ENCODE measurements at places on chromosomes 7 and 10.
A peak's percentile ranks its signal among the peaks of the same experiment; 100 is the strongest.

DNA sequence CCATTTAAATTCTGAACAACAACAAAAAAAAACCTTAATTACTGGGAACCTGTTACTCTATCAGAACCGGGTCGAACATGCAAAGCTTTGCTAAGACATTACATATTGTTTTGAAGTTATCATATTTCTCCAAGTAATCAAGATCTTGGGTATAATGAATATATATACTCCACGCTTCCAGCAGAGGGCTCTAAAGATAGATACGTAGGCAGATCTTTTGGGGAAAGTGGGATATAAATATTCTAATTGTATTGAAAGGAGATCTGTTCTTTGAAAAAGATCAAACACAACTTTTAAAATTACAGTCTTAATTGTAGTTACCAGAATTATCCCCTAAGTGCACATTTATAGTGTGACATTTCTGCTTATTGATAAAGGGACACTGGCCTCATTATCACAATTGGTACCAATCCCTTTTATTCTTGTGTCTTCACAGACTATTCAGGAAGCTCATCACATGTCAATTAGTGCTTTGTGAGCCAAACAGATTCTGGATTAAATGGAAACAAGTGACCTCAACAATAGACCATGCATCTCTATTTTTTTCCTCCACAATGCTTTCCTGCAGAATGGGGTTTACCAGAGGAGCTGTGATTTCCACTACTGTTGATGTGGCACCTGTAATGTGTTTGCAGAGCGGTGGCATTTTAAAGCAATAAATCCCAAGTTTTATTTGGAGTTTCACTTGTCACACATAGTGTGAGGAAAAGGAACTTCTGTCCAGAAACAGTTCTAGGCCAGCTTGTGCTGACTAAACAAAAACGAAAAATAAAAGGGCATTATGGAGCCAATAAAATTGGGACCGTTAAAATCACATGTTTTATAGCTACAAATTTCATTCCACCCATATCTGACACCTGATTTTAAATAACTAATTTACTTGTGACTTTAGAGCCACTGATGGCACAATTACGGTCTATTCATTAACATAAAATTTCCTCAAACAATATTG, 122.4 kb downstream of the CTTNBP2 start:
- no peak for DNase-seq

DNA sequence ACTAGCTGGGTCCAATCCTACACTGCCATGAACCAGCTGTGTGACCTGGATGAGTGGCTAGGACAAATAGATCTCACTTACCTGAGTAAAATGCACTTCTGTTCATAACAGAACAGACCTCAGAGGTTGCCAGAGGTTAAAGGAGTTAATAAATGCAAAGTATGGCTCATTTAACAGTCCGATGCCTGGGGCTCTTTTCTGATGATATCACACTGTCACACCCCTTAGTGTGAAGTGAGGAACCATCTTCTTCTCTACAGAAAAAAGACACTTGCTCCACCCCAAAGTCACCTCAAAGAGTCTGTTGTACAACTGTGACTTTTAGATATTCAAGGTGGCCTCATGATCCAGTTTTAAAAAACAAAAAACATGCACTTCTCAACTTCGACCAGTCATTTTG, 21.5 kb upstream of the TARP start:
- DNase-seq, result no peak

DNA sequence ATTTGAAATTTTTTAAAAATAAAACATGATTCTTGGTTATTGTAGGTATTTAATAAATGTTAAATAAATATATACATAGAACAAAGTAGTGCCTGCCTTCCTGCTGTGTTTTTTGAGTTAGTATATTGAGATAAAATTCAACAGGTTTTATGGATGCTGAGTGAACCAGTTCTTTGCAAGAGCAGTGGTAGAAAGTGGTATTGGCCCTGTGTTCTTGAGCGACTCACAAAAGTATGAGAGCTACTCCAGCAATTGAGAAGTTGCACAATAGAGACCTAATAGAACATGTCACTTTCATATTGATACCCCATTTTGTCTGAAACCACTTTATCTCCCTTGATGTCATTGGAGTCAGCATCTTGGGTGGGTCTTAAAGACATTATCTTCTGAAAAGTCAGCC, 32.6 kb upstream of the GJD4 start:
- DNase-seq, result no peak

DNA sequence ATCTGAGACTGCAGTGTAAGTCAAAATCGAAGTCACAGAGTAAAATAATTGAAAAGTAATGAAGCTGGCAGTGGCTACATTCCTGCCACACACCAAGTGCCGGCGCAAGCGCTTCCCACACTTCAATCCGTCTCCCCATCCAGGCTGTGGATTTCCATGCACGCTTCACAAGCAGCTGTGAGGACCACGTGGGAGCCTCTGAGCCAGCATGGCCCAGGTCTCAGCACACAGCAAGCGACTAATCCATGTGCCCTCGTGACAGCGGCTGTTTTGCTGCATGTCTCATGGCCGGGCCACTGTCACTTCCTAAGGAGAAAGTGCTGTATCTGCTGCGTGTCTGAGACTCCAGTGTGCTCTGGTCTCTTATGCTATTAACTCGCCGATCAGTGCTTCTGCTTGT, 566.9 kb downstream of the DNAJB6 start:
- no peak for DNase-seq

DNA sequence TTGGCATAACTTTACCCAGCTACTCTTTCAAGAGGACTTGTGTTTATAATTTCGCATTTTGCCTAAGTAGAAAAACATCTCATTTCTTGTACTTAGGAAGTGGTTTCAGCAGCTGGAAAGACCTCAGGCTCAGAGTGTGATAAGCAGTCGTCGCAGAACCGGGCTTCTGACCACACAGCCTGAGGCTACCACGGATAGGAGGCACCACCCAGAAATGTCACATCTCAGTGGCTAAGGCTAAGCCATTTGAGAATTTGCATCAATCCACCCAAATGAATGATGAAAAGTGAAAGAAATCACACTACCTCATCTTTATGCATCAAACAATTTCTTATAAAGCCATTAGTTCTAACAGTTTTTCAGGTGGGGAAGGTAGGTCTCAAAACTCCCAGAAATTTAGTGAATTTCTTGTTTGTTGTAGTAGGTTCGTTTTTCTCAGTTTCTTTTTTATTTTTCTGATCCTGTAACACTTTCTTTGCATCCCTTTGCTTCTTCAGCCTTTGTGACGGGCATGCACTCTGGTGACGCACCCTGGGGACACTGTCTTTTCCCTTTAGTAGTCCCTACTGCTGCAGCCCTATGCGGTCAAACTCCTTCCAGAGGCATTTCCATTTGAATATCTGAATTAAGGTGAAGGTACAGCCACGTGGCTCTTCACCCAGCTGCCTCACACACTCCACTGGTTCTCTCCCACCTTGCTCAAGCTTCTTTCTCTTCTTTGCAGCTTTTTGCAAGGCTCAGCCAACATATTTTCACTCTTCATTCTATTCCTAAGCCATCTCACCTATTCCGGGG, 68.5 kb downstream of the MAP3K8 start:
- peak; percentile 26 for DNase-seq

DNA sequence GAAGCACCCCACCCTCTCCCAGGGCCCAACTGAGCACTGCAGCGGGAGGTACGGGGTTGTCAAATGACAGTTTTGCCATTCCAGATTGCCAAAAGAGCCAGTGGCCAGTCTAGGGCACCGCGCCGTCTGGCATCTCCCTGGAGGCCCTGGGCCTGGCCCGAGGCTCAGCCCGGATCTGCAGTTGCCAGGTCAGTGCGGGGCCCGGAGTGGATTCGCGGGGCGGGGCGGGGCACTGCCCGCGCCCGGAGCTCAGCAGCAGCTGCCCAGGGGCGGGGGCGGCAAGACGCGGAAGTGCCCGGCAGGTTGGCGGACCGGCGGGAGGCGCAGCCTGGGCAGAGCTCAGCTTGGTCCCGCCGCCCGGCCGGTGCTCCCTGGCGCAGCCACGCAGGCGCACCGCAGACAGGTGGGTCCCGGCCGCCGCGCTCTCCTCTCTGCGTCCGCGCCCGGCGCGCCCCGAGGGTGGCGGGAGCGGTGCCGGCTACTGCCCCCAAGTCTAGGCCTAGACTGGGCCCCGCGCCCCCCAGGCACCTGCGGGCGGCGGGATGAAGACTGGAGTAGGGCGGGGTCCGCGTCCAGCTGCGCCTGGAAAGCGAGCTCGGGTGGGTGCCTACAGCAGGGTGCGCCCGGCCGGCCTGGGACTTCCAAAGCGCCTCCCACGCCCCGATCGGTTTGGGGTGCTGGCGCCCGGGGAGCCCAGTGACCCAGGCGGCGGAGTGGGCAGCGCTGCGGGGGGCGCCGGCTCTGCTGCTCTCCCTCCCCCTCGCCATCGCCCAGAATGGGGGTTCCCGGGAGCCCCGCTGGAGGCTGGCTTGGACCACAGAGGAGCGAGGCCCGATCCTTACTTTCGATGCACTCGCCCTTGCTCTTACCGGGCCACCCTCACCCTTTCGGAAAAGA, at the start of gene IRF5:
Gene IRF5, plus strand, starts transcription at position 281 of the 897 bp plus-strand sequence. CDS start 4,155 bp downstream, outside the sequence.
- DNase-seq, result no peak

- DNase-seq, result peak; percentile 92
Measured at GRCh38 chr7:2353936-2354185, 766 bp upstream of the EIF3B start.

DNA sequence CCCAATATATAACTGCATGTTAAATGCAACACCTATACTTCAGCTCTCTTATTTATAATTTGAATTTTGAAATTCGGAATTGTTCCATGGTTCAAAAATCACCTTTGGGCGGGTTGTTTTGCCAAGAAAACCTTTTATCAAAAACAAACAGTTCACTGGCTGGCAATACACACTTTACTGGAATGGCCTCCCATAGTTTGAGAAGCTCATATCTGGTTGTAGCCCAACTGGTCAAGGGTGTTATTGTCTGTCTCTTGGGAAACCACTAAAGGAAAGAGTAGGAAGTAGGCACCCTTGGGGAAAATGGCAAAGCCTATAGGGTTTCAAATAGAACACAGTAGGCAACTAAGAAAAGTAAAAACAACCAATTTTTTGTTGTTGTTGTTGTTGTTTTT, 117.9 kb downstream of the HIPK2 start:
- no peak for DNase-seq

DNA sequence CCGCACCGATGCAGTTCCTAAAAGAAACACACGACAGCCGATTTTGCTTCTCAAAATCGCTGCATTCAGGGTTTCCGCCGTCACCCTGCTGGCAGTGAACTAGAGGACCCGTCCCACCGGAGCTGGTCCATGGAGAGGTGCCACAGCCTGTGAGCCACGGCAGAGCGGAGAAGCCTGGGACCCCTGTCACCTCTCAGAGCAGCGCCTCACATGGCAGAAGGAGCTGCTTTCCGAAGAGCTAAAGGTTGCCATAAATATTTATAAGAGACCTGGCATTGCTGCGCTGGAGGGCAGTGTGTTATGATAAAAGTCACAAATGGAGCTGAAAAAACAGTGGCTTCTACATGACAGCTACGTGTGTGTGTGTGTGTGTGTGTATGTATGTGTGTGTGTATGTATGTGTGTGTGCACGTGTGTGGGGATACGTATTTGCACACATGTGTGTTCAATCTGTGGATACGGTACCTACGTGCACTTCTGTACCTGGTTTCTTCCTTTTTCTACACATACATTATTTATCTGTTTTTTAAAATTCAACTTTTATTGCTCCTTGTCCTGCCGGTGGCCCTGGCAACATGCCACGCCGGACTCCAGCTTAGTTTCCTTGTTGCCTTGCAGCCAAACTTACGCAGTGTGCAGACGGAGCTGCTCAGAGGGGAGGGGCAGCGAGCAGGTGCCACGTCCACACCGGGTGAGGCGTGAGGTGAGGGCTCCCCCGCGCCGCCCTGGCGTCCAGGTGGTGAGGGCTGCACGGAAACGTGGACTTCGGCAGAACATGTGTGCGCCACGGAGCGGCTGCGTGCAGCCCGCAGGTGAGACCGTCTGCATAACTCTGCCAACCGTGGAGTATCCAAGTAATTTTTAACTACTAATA, 115.2 kb upstream of the PITRM1 start:
- DNase-seq, result no peak

DNA sequence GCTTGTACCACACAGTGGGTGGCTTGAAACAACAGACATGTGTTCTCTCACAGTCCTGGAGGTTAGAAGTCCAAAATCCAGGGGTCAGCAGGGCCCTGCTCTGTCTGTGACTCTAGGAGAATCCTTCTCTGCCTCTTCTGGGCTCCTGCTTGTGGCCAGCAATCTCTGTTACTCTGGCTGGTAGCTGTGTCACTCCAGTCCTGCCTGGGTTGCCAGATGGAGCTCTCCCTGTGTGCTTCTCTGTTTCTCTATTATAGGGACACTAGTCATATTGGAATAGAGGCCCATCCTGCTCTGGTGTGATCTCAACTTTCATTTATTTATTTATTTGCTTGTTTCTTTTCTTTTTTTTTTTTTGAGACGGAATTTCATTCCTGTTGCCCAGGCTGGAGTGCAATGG, 276.6 kb upstream of the GALNT17 start:
- DNase-seq, result no peak

GRCh38 chr7:27636326-27637006, 26.2 kb downstream of the HIBADH start:
- DNase-seq, result no peak

DNA sequence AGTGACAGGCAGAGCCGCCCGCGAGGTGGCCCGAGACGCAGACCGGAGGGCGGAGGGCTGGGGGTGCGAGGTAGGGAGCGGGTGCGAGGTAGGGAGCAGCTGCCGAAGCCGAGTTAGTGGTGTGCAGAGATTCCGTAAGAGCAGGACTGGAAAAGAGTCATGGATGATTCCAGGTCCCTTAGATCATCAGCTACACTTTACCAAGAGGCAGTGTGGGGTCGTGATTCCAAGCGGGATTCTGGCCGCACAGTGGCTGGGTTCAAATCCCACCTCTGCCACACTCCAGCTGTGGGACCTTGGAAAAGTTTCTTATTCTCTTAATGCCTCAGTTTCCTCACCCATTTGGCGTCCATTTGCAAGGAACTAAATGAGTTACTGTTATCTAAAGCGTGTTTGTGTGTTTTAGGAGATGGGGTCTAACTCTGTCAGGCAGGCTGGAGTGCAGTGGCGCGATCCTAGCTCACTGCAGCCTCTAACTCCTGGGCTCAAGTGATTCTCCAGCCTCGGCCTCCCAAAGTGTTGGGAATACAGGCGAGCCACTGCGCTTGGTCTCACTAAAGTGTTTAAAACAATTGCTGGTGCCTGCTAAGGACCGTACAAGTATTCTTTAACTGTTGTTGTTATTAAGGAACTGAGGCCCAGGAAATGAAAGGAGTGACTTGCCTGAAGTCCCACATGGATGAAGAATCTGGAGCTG, 1.1 kb downstream of the NDUFB2 start:
- DNase-seq, result no peak

DNA sequence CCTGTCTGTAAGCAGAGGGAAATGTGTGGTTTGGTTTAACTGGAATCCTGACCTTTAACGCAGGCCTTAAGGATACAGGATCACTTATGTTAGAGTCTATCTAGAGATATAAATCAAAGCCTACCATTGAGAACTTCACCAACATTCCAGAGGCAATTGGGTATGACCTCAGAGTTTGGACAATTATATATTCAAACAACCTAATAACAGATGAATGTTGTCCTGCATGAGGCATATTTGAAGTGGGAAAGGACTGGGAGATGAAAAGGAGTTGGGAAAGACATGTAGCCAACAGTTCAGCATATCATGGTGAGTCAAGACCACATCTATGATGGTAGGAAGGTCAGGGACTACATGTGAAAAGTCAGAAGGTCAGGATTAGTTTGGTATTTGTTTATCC, 274.2 kb downstream of the DOCK4 start:
- DNase-seq, result no peak

GRCh38 chr10:97647556-97647955, 7.1 kb downstream of the PI4K2A start:
- no peak for DNase-seq

- DNase-seq, result no peak
Measured at GRCh38 chr7:151070574-151070960, 10.0 kb downstream of the FASTK start.

All from activated CD8-positive, alpha-beta memory T cell treated with anti-CD3 and anti-CD28 coated beads, Interleukin-2, amount 50 U/mL, for 4 hours (primary cell).